Suppressor macrophage (primary cell): ENCODE measurements at places on chromosomes 13 and 19.

DNA sequence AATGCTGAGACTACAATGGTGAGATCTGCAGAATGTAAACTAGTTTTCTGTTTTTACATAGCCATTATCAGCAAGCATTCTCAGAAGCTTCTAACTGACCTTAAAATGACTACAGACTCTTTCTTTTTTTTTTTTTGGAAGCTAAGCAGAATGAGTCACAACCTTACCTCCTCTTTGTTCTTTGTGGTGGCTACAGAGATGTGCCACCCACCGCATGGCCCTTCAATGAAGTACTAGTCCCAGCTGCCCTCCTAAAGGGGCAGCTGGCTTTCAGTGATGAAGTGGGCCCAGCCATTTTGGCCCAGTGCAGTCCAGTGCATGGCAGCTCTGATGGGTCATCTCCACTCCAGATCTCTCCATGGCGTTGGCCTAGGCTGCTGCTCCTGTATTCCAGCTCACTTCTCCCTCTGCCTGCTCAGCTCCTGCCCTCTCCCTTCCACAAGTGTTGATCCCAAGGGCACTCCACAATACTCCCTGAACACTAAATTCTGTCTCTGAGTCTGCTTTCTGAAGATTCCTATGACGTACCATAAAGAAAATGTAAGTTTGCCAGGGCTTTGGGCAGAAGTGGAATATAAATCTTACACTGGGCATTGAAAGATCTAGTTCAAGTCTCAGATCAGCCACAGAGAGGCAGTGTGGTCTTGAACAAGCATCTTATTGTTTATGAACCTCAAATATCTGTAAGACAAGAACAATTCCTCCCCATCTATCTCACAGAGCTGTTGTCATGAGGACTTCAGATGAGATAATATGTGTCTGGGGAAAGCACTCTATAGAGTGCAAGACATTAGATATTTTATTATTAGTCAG lies 85.6 kb downstream of the RXFP2 start:
- peak; percentile 16 for DNase-seq

DNA sequence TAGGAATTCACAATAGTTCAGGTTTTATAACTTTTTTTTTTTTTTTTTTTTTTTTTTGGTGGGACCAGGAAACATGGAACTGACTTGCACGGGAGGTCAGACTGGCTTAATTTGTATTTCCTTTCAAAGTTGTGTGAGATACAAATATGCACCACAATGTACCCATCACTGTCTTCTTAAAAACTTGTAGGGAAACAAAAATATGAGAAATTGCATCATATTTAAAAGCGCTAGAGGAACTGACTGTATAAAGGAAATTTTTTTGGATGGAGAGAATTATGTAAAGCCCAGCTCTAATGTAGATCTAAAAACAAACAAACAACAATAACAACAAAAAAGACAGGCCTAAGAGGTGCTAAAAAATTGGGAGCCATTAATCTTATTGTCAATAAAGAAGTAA lies 246.5 kb downstream of the DCT start:
- no peak for DNase-seq

DNA sequence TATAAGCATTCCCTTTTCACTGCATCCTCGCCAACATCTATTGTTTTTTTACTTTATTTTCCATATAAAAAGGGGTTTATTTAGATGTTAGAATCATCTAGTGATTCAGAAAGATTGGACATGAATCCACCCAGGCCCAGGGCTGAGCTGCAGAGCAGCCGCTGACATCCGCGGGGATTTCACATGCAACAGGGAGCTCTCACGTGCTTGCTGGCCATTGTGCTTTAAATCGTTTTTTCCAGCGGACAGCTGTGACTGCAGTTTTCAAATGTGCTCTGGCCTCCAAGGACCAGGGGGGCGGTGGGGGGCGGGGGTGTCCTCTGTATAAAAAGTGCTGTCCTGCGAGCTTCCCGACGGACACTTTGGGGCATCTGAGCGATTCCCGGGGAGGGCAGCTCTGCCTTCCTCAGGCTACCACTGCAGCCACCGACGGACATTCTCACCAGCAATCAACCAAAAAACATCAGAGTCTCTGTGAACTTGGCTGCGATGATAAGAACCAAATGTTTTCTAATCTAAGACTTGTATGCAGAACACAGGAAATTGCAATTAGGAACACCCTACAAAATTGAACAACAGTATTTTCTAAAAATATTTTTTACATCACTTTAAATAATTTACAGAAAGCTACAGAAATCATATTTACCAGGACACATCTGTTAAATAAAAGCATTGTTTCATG lies 12.6 kb downstream of the RB1 start:
- DNase-seq = no peak

DNA sequence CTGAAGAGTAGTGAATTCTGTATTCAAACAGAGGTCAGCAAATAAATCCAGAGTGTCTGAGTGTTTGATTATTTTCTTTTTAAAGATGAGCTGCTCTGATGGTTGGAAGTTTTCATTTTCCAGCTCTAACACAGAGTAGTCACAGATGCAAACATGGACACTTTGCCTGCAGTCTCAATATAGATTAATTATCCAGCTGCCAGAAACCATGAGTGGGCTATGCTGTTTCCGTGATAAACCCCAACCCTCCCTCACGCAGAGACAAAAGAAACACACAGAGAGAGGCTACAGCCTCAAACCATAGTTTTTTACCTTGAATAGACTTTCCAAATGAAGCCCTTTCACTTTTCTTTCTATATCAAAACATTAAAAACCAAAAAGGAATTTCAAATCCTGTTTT lies 884.7 kb downstream of the DIAPH3 start:
- no peak for DNase-seq

DNA sequence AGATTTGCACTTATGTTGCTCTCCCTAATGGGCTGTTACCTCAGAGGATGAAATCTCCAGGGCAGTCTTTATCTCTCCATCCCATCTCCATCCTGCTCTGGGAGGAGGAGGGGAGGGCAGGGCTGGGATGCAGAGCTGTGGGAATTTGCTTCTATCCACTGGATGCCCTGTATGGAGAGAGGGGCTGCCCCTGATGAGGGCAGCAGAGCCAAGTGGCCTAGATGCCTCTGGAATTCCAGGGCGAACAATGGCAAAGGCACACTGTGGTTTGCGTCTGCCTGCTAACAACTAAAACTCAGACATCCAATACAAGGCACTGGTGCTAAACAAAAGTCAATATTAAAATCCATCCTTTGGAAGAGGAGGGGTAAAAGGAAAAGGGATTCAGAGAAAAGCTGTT lies 165.1 kb downstream of the COG6 start:
- no peak for DNase-seq
